ENCODE measurements at places on chromosomes 6 and 20. TPM values are rescaled to one million over a fixed set of nuclear protein-coding genes. Genes with fewer than 3 reads are reported as not detected.

GRCh38 chr6:20211941-20212391 lies 303 bp downstream of the MBOAT1 start:
- DNase-seq, result no peak

GRCh38 chr6:24909241-24910216 lies 26.2 kb downstream of the RIPOR2 start:
- DNase-seq, result no peak

DNA sequence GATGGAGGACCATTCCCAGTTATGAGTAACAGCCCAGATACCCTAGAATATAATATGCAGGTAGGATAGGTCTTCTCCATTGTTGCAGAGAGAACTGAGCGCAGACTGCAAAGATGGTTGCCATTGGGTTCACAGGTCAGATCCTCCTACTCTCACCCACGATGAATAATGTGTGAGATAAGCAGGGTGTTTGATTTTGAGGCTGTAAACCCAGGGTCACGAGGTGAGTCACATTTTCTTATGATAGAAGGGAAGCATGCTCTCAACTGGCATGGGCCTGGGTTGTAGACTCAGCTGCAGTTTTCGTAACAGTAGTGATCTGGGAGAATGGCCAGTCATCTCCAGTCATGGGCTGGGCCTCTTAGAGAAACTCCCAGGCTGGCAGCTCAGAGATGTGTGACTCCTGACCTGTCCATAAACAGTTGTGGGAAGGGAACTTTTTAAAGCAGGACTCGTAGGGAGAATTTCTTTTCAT lies 74.2 kb downstream of the CD164 start:
- DNase-seq, result no peak

GRCh38 chr6:41023114-41023513 lies 15.9 kb downstream of the UNC5CL start:
- no peak for DNase-seq

GRCh38 chr6:30861257-30862048 lies 22.9 kb upstream of the DDR1 start:
- DNase-seq, result no peak

NELFCD gene
- polyA plus RNA-seq, result 139 TPM

VGLL2 gene
- polyA plus RNA-seq, result not detected

Measured in right renal cortex interstitium (tissue), 3 donors.